ENCODE measurements at places on chromosomes 16 and 17. TPM values are rescaled to one million over a fixed set of nuclear protein-coding genes. Genes with fewer than 3 reads are reported as not detected.

Gene DRC3
- 0.11 TPM for total RNA-seq

Gene CCL14
- not detected for total RNA-seq

Gene RARA
- total RNA-seq = 29.8 TPM

Gene RND2
- total RNA-seq = 0.16 TPM

Gene KRT9
- total RNA-seq = not detected

Gene TRIM72
- not detected for total RNA-seq

Gene SPATA22
- 0.44 TPM for total RNA-seq

Gene SRSF2
- 340 TPM for total RNA-seq

Gene UNC45B
- total RNA-seq = not detected

Gene CBLN1
- total RNA-seq = not detected

Gene TP53TG3
- total RNA-seq = not detected

Gene TRPV2
- total RNA-seq = 24.3 TPM

Gene SULT1A2
- total RNA-seq = 0.30 TPM

Gene TBC1D3H
- total RNA-seq = not detected

Gene RRAD
- total RNA-seq = 0.55 TPM

Gene TBX21
- total RNA-seq = 76.8 TPM

Gene CD300E
- not detected for total RNA-seq

Gene GAS2L2
- 0.07 TPM for total RNA-seq

Gene PMFBP1
- total RNA-seq = 0.88 TPM

Gene GNG13
- total RNA-seq = not detected

Gene NPIPB9
- 0.83 TPM for total RNA-seq

Gene ZFP3
- total RNA-seq = 2.2 TPM

Gene WNT3
- total RNA-seq = 0.09 TPM

Gene KRTAP2-4
- not detected for total RNA-seq

Measured in activated CD4-positive, alpha-beta T cell treated with anti-CD3 and anti-CD28 coated beads for 36 hours (primary cell).